KG1 (cell line): ENCODE measurements at places on chromosomes 7 and 10.

DNA sequence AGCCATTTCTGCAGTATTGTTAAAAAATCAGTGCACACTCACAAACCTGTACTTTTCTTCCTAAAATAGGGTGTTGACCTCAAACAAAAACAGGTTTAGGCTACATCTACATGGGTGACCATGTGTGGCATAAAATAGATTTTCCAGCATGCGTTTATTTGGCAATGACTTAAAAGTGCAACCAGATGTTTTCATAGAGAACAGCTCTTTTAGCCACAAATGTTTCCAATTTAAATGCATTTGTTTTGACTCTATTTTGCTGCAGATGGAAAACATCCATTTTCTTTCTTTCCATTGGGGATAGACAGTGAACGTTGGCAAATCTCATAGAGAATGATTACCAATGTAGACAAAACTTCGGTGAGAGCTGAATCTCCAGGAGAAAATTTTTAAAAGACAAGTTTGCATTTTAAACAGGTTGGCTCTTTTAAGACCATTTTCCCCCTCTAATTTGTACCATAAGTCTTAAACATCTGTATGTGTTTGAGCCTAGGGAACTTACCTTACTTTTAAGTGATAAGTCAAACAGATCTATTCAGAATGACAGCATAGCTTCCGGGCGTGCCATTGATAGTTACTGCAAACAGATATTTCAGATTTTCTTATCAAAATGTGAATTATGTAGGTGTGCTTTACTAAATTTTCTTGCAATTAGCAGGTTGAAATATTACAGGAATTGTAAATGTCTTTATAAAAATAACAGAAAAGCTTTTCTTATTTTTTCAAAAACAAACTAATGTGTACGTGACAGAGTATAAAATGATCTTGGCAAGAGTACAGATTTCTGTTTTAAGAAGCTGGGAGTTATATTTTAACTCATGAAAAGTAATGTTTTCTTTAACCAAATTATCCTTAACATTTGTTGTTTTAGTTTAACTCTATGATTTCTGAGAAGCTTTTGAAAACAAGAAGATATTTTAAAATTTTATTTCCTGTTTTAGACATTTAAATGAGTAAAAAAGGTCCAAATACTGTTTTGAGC lies 144.9 kb downstream of the HGF start:
- no peak for DNase-seq

GRCh38 chr7:154996756-154997155 lies 6.2 kb downstream of the PAXIP1 start:
- DNase-seq: no peak

- DNase-seq: peak; percentile 75
These were observed 25.1 kb upstream of the DDIT4 start for GRCh38 chr10:72248468-72249151.

DNA sequence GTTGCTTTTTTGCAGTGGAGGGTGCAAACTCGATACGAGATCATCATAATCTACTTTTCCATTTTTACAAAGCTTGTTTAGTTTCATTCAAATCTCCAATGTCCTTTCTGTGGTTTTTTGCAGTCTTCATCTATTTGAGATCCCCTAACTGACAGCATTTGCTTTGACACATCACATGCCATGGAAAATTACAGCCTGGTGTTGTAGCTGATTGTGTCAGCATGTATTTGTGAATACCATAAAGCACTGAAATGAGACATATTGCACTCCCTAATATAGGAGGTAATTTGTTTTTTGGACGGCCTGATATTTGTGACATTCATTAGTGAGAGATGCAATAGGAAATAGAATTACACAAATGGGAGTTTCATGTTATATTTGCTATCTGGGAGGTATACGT lies 620.8 kb downstream of the KCNMA1 start:
- DNase-seq: no peak

DNA sequence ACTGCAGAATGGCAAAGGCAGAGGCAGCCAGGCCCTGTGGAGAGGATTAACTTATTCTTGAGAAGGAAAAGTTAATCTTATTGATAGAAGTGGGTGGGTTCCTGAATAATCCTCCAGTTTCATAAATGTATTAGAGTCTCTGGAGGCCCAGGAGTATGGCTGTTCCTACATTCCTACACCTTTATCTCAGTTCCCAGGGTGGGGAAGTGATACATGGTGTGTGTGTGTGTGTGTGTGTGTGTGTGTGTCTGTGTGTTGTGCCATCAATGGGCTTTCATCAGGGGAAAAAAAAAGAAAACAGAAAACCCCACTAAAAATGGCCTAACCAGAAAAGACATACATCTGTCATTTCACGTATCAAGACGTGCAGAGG lies 22.0 kb upstream of the GSDME start:
- DNase-seq: no peak

GRCh38 chr10:16950656-16951601 lies 133.7 kb upstream of the RSU1 start:
- DNase-seq: no peak

DNA sequence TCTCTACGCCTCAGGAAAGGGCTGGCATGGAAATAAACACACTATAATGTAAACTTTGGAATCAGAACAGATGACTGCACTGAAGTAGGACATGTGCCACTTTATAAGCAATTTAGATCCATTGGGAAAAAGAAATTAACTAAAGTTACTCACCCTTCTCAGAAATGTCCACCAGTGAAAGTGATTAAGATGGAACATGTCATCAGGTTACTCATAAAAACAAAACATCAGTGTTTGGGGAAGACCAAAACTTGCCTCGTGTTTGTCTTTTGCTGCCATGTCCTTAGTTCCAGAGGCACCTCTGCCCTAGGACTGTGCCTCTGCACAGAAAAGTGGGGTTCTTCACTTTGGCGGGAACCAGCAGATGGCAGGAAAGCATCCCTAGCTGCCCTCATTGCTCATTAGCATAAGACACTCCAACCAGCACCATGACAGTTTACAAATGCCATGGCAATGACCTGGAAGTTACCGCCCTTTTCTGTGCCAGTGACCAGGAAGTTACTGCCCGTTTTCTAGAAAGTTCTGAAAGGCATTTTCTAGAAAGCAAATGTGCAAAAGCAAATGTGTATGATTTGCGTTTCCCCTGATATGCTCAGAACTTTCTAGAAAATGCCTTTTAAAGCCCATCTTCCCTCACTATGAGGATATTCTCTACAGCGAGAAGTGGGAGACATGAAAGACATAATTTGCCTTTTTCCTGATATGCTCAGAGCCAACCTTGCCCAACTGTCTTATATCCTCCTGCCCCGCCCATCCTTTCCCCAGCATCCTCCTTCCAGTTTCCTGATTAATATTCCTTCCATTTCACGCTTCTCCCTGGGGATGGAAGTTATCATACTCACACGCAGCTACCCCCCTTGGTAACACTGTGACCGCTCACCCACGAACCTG lies 258.2 kb downstream of the USP6NL start:
- no peak for DNase-seq

DNA sequence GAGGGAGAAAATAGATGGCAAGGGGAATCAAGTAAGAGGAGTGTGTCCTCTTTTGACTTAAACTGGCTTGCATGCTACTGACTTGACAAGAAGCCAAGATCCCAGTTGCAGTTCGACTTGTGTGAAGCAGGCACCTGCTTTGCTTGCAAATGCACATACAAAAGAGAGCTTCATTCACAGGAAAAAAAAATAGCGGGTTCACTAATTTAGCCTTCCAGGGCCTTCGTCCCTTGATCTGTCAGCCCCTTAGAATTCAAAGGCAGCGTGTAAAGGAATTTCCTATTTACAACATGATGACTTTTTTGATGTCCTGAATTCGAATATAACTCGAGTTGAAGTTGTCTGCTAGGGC lies 192.1 kb downstream of the CELF2 start:
- DNase-seq: no peak

GRCh38 chr7:28572321-28573058 lies 160.2 kb downstream of the CREB5 start:
- no peak for DNase-seq

GRCh38 chr7:1857487-1858421 lies 187.7 kb downstream of the ELFN1 start:
- DNase-seq: no peak

GRCh38 chr7:120842121-120842621 lies 15.8 kb downstream of the TSPAN12 start:
- DNase-seq: no peak

DNA sequence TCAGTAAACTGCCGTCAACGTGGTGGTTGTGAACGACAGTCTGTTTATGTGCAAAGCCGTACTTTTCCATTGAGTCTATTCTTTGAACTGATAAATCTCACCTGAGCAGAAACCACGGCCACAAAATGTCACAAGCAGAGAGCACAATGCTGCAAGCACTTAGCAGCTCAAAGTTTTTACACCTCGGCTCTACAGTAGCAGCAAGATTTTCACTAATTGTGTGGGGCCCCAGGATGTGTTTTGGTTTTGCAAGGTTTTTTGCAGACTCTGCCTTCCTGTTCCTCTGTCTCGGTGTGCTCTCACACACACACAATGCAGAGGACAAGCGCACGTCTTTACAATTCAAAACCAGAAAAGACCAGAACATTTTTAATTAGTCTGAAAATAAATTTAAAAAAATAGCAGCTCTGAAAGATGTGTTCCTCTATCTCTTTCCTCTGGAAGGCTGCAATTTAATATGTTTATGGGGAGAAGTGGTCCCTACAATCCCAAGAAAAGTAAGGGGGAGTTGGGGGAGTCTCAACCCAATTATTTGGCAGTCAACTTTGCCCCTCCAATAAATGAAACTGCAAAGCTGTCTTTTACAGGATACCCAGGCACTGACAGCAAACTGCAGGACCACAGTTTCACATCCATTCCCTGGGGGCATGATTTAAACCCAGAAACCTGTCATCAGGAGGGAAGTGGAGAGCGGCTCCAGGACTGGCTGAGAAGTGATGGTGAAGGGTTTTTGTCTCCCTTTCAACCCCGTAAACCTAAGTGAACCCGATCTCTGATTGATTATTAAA lies 73.8 kb upstream of the SFMBT2 start:
- DNase-seq: no peak

GRCh38 chr7:66549466-66549865 lies 79.2 kb upstream of the KCTD7 start:
- no peak for DNase-seq

GRCh38 chr7:44978511-44979366 lies at the start of gene MYO1G:
Gene MYO1G (minus strand): TSS chr7:44979015. CDS start chr7:44978961, 54 bp downstream.
- DNase-seq: peak; percentile 73

GRCh38 chr7:34087892-34088891 lies 182.9 kb downstream of the BMPER start:
- no peak for DNase-seq

- no peak for DNase-seq
These were observed 1.7 kb downstream of the SORBS1 start for GRCh38 chr10:95559471-95559870.

GRCh38 chr10:12130237-12130872 lies 878 bp downstream of the SEC61A2 start:
- peak; percentile 56 for DNase-seq

DNA sequence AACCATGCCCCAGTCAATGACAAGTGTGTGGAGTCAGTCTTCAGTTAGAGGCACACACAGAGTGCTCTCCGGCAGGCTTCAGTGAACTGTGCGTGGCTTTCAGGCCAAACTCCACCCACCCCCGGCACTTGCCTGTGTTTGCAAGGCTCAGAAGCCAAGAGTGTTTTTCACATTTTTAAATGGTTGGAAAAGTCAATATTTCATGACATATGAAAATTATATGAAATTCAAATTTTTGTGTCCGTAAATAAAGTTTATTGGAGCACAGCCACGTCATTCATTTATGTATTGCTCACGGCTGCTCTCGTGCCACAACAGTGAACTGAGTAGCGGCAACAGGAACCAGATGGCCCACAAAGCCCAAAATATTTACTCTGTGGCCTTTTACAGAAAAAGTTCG lies 104.7 kb downstream of the SFMBT2 start:
- no peak for DNase-seq

DNA sequence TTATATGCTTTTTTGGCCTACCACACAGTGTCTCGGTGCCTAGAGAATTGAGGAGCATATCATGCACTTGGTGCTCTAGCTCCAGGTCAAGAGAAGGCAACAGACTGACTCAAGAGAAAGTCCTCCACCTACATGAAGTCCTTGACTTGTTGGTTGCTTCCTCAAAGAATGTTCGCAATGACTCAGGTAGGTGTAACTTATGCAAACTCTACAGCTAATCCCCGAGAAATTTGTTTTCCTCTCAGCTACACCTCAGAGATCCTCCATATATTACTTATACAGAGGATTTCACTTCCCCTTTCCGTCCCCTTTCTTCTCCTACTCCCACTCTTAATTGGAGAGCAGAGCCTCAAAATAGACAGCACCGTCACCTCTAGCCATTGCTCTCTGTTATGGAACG lies 1013.1 kb downstream of the KCNMA1 start:
- DNase-seq: no peak

GRCh38 chr7:111535142-111535870 lies 27.0 kb downstream of the IMMP2L start:
- DNase-seq: no peak

- DNase-seq: no peak
These were observed 114.1 kb downstream of the CAMK1D start for GRCh38 chr10:12463459-12463838.

GRCh38 chr10:121694966-121695643 lies 96.9 kb upstream of the FGFR2 start:
- no peak for DNase-seq

DNA sequence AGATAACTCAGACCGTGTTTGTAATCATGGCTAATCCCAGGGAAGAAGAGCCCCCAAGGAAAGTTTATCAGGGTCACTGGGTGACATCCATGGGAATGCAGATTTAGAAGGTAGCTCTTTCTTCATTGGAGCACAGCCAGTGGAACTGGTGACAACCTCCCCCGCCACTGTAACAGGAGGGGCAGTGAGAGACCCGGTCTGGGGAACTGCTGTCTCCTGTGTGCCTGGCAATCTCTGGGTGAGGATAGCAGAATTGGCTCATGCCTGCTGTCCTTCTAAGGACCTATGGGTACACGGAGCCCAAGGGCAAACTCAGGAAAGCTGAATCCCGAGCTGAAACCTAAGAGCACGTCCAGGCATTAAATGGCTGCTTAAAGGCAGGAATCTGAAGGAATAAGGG lies 341.6 kb downstream of the ABCA13 start:
- DNase-seq: no peak

- DNase-seq: no peak
These were observed 8.1 kb downstream of the SFTPA2 start for GRCh38 chr10:79552143-79552542.

- DNase-seq: no peak
These were observed 353.5 kb downstream of the PAXIP1 start for GRCh38 chr7:154649434-154649833.

DNA sequence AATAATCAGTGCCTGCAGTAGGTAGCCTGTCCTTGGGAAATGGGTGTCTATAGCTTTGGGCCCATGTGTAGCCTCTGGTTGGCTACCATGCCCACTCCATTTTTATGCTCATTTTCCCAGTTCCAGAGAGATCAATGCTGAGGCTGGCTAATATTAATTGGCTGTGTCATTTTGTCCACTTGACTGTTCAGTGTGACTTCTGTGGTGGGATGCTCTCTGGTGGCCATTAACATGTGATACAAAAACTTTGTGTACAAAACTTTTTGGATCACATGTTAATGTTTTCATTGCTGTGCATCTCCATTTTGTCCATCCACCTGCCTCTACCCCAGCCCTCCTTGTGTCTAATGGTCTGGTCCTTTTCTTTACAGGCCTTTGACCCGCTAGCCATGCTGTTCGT lies 22.7 kb downstream of the VIM start:
- DNase-seq: no peak
